ENCODE measurements at places on chromosomes 13 and 19.

GRCh38 chr19:46722421-46723022 is 5.6 kb upstream of the PRKD2 start:
- DNase-seq: no peak

- DNase-seq: no peak
These were observed 16.8 kb upstream of the COMP start for GRCh38 chr19:18807861-18808331.

GRCh38 chr13:94716016-94716415 is 3.7 kb upstream of the SOX21 start:
- no peak for DNase-seq

- no peak for DNase-seq
These were observed 33.3 kb downstream of the BLOC1S3 start for GRCh38 chr19:45211751-45212381.

DNA sequence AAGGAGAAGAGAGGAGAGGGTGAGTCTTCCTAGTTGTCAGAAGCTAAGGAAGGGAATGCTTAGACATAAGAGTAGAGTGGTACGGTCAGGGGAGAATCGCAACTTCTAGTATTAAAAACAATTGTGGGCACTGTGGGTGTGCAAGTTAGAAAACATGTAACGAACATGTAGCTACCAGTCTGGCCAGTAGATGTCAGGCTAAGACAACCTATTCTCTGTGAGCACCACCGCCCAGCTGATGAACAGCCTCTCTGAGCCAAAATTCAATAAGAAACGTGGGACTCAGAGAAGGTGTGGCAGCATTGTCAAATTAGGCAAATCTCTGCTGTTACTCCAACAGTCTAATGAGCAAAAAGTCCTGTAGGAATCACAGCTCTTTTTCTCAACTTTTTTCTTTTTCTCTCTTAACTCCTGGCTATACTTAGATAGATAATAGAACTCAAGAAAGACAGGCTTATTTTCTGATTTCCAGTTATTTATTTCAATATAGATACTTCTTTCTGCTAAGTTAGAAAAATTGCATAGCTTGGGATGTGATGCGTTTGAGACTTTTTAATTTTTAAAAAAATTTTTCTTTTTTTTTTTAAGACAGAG is 186.2 kb downstream of the USP12 start:
- DNase-seq: peak; percentile 31

DNA sequence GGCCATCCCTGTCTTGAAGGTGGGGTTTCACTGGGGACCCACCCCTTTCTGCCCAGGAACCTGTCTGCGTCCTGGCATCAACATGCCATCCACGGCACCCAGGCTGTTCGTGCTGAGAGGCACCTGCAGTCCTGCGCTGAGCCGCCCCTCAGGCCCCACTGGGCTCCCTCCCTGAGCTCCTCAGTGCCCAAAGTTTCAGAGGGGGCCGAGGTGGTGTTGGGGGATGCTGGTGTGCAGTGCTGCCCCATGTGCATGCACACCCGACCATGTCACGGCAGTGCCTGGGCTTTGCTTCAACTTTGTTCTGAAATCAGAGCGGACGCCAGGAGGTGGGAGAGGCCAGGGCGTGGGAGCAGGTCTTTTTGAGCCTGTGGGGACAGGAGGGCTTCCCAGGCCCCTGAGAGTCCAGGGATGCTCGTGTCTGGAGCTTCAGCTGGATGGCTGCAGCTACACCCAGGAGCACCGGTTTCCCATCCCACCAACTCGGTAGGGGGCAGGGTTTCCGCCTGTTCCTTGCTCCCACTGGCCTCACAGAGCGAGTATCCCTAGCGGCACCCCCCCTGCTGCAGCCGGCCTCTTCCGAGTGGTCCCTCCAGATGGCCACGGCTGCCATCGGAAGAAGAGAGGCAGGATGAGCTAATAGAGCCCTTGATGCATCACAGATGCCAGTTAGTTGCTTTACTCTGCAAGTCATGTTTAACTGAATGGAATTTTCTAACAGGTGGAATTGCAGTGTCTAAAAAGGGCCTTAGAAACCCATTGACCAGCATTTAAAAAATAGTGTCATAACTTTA is 44.0 kb downstream of the WDFY2 start:
- no peak for DNase-seq

GRCh38 chr19:18093439-18094161 is 4.0 kb upstream of the MAST3 start:
- DNase-seq: no peak

- no peak for DNase-seq
These were observed 350.5 kb downstream of the KCNRG start for GRCh38 chr13:50365408-50366391.

DNA sequence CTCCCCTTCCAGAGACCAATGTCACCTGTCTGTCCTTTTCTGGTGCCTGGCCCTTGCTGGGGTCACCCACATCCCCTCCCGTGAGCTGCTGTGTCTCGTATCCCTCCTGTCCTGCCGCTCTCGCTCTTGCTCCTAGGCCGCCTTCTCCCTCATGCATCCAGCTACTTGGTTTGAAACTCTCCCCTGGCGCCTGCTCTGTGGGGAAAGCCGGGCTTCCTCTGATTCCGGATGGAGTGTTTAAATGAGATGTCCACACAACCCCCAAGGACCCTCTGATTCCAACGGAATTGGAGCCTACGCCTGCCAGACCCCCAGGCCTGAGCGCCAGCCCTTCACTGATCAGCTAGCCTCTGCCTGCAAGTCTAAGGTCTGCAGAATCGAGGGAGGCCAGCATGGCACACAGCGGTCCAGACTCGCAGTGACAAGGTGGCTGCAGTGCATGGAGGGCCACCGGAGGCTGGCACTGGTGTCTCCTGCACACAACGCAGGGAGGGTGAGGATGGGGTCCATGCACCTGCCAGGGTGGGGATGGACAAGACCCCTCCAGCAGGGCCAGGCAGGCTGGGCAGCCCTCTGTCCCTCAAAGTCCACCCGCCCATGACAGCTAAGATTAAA is 47.2 kb downstream of the RFX2 start:
- DNase-seq: no peak

GRCh38 chr19:56332695-56333094 is 18.1 kb upstream of the ZSCAN5A start:
- no peak for DNase-seq

- DNase-seq: no peak
These were observed 39.2 kb downstream of the FLT1 start for GRCh38 chr13:28455580-28456194.

GRCh38 chr13:26707122-26708006 is 53.2 kb downstream of the GPR12 start:
- no peak for DNase-seq

DNA sequence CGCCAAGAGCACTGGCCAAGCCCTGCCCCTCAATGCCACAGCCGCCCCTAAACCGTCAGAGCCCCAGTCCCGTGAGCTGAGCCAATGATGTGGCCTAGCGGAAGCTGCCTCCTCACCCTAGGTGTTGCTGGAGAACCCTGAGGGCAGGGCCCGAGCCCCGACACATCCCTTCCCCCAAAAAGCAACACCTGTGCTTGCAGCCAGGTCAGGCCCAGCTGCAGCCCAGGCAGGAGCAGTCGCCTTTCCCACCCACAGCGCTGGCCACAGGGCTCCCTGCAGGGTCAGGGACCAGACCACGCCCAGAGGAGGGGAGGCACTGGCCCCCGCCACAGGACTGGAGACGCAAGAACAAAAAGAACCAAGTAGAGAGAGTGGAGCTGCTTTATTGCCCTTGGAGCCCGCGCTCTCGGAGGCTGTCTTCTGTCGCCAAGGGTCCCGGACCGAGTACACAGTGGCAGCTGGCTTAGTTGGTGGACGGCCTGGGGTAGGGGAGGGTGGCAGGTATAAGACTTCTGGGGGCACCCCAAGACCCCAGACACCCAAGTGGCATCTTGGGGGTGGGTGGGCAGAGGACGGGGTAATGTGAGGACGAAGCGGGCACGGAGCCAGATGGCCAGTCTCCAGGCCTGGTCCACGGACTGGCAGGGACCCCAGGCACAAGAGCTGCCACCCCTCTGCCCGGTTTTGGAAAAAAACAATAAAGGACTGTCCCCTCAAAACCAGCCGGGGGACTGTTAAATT is 3.3 kb downstream of the P2RY11 start:
- no peak for DNase-seq
